ENCODE measurements at places on chromosomes 1 and 21. TPM values are rescaled to one million over a fixed set of nuclear protein-coding genes. Genes with fewer than 3 reads are reported as not detected.

DNA sequence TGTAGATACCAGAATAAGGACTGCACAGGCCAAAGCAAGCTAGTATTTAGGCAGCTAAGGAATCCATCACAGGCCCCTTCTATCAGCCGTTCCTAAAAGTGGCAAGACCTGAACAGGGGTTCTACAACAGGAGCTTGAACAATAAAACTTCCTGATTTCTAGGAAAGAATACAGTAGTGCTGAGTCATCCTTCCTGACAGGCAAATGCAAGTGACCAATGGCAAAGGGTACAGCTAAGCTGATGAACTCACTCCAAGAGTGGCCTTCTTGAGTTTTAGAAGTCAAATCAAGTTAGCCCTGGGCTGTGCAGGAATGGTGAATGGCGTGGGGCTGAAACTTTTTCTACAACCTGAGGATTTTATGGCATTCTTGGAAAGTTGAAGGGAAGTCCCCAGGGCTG lies 112.9 kb downstream of the GREM2 start:
- no peak for DNase-seq

DNA sequence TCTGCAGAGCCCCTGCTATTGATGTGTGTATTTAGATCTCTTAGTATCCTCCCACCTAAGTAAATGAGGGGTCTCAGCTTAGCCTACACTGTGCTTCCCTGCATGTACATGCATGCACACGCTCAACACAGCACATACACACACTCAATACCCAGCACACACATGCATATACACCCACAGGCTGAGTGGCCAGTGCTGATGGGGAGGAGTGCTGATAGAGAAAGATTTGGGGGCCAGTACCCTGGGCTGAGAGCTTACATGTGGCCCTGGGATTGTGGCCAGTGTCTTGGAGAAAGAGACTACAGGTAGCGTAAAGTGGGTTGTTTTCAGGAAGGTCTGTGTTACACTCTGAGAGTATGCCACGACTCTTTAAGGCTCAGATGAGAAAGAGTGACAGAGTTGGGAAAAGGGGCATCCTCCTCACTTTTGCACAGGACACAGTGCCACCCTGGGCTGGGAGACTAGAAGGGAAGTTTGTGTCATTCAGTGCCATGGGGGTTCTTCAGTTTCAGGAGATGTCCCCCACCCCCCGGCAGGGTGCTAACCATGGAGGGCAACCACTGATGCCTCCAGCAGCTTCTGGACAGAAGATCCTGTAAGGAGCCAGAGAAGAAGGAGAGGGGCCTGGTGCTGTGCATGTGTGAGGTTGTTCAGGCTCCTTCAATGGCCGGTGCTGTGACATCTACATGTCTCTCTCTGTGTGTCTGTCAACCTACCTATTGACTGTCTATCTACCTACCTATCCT lies 166.8 kb downstream of the RHOU start:
- no peak for DNase-seq

DNA sequence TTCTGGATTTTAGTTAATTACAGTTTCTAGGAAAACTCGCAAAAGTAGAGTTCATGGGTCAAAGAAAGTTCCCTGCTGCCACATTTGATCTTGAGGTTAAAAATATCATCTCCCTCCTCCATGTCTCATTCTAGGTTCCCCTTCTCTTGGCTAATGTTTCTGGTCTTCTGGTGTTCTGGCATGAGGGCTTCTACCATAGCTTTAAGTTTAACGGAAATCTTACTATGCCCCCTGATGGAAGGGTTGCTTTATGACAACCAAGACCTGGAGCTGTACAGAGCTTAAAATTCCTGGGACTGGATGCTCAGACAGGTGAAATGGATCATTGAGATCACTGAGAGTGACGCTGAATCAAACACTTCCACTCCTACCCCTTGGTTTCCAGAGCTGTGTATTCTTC lies 1881.7 kb downstream of the MRPL39 start:
- DNase-seq: no peak

- no peak for DNase-seq
Observed at GRCh38 chr1:89262643-89263042, 10.0 kb downstream of the GBP5 start.

DNA sequence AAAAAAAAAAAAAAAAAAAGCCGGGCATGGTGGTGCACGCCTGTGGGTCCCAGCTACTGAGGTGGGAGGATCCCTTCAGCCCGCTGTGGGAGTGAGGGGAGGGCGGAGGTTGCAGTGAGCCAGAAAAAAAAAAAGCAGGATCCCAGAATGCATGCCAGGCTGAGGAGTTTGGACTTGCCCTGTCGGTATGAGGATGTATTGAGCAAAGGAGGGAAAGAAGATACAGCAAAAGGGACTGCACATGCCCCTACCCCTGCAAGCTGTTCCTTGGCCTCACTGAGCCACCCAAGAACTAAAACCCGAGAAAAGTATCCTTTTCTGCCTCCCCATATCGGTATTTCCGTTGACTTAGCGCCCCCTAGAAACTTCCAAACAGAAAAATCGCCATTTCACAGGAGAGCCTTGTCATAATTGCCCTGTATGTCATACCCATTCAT lies 1.3 kb upstream of the GPATCH4 start:
- no peak for DNase-seq

Gene LORICRIN
- not detected for total RNA-seq

Gene CLCA4
- not detected for total RNA-seq
